ENCODE measurements at places on chromosomes 12 and 14.

DNA sequence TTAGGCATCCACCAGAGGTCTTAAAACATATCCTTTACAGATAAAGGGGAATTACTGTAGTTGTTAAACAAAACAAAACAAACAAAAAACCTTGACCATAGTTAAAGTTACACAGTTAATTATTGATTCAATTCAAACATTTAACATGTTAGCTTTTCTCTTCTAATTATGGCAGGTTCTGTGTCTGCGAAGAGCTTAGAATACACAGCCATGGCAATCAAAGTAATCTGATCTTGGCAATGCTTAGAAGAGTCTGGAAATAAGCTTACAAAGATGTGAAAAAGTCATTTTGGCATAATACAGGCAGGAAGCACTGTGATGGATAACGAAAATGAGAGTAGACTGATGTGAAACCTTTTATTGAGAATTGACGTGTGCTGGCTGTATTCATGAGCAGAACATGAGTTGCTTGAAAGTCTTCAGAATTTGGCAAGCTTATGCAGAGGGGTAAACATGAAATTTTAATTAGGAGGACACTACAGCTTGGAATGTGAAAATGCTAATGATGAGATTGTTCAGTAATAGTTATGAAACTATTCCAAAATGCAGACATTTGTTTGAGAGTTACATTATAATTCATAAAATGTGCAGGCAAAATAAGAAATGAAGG is 629.6 kb downstream of the FSCB start:
- DNase-seq: no peak
- H3K36me3 ChIP-seq: no peaks in the 10 kb centered on the region
- no peak overlapping the region for H3K4me3 ChIP-seq

GRCh38 chr14:39847194-39847593 is 415.0 kb upstream of the FBXO33 start:
- H3K27me3 ChIP-seq: no peaks in the 10 kb centered on the region
- peaks cover 6% of the 10 kb centered on the region for H3K4me1 ChIP-seq
- no peak overlapping the region for H3K27ac ChIP-seq
- H3K4me3 ChIP-seq: no peak overlapping the region
- no peak for DNase-seq
- H3K36me3 ChIP-seq: no peaks in the 10 kb centered on the region

DNA sequence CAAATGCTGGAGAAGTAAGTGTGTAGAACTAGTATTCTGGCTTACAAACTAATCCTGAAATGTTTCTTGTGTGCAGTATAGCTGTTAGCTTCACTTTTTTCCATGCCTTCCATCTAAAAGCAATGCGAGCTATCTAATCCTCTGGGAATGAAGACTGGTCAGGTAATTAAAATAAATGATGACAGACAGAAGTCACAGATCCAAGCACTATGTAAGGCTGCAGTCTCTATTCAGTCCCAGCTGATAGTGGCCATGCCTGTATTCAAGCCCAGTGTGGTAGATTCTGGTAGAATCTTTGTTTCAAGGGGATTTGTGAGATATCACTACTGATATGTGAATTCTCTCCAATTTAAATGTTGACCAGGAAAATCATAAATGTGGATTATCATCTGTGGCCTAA is 637.2 kb downstream of the TMTC2 start:
- H3K27ac ChIP-seq: no peak overlapping the region
- no peak for DNase-seq
- no peak overlapping the region for H3K4me3 ChIP-seq
- H3K4me1 ChIP-seq: peaks cover 5% of the 10 kb centered on the region
- no peaks in the 10 kb centered on the region for H3K27me3 ChIP-seq

DNA sequence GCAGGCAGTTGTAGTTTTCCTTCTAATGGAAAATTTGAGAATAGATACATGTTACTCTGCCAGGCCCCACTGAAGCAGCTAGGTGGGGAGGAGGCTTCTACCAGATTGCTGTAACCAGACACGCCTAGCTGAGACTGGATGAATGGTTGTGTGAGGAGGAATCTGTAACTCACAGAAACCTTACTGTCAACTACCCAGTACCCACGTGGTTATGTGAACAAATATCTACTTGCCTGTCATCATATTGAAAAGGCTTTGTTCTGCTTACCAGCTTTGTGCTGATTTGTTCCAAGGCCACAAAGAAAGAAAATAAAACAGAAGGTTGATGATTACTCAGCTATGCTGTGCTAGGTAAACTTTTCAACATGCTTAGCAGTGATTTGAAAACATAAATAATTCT is 167.2 kb downstream of the CAPZA3 start:
- H3K27ac ChIP-seq: no peak overlapping the region
- H3K27me3 ChIP-seq: peaks cover 7% of the 10 kb centered on the region
- no peak for DNase-seq
- no peaks in the 10 kb centered on the region for H3K4me1 ChIP-seq
- H3K4me3 ChIP-seq: no peak overlapping the region

- no peak overlapping the region for H3K4me3 ChIP-seq
- no peaks in the 10 kb centered on the region for H3K36me3 ChIP-seq
- peak; percentile 67 for DNase-seq
- H3K27ac ChIP-seq: no peak overlapping the region
- H3K4me1 ChIP-seq: peaks cover 42% of the 10 kb centered on the region
These were observed 49.2 kb downstream of the PSMA6 start for GRCh38 chr14:35341454-35341750.

GRCh38 chr14:50113381-50114035 is 2.9 kb downstream of the VCPKMT start:
- H3K4me3 ChIP-seq: peak overlapping the region; percentile 16
- H3K4me1 ChIP-seq: peaks cover 30% of the 10 kb centered on the region
- DNase-seq: no peak
- H3K27me3 ChIP-seq: no peaks in the 10 kb centered on the region
- peaks cover 53% of the 10 kb centered on the region for H3K36me3 ChIP-seq

DNA sequence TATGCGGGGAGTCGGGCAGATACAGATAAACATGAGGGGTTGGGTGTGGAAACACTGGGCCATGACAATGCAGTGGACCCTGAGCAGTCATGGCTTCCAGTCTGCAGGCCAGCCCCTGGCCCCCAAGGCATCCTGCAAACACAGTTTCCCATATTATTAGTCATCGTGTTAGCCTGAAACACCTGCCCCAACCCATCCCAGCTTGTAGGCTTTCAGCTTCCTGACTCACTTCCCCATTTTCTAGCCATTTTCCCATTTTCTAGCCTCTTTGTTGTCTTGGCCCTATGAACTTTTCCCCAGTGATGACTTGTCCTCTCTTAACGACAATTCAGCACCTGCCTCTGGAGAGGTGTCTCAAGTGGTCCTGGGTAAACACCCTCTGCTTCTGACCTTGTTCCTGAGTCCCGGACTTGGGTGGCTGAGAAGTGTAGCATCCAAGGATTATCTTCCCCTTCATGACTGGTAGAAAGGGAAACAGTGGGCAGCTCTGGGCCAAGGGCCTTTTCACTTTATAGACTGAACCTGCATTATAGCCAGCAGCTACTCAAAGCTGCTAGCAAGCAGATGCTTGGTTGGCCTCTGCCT is 4.3 kb upstream of the PGF start:
- H3K36me3 ChIP-seq: peaks cover 5% of the 10 kb centered on the region
- DNase-seq: no peak
- H3K4me1 ChIP-seq: peaks cover 70% of the 10 kb centered on the region
- H3K4me3 ChIP-seq: no peak overlapping the region
- H3K27me3 ChIP-seq: peaks cover 36% of the 10 kb centered on the region
- H3K27ac ChIP-seq: no peak overlapping the region

- peak; percentile 18 for DNase-seq
- no peak overlapping the region for H3K4me3 ChIP-seq
- H3K4me1 ChIP-seq: peaks cover 27% of the 10 kb centered on the region
These were observed 85.1 kb upstream of the WSCD2 start for GRCh38 chr12:108043750-108044533.

GRCh38 chr12:38898001-38898684 is 7.2 kb downstream of the CPNE8 start:
- peaks cover 30% of the 10 kb centered on the region for H3K4me1 ChIP-seq
- peaks cover 9% of the 10 kb centered on the region for H3K36me3 ChIP-seq
- no peak overlapping the region for H3K4me3 ChIP-seq
- no peak for DNase-seq
- H3K27me3 ChIP-seq: no peaks in the 10 kb centered on the region

DNA sequence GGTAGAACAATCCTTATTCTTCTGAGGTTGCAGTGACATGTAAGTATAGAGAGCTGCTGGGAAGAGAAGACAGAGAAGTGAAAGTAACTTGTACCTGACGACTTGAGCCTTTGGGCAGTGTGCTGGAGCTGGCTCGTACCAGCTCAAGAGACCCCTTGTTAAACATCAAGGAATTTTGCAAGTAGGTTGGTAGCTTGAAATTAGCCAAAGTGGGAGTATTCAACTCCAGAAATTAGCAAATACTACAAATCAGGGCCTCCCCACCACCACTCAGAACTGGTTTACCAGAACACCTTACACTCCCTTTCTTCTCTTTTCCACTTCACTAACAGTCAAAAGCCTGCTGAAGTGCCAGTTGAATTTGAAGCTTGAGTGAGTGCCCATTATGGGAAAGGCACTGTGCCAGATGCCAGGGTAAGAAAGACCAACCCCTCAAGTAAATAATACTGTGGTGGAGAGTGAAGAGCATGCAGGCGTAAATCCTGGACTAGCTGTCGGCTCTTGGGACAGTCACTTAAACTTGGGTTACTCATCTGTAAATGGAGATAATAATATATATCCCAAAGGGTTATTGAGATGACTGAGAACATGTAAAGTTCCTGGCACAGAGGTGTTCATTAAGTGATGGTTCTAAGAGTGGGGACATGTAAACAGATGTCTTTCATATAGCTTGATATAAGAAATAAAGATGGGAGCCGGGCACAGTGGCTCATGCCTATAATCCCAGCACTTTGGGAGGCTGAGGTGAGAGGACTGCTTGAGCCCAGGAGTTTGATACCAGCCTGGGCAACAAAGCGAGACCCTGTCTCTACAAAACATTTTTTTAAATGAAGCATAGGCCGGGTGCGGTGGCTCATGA is 27.0 kb upstream of the EID3 start:
- H3K4me1 ChIP-seq: peaks cover 10% of the 10 kb centered on the region
- no peak overlapping the region for H3K4me3 ChIP-seq
- H3K36me3 ChIP-seq: no peaks in the 10 kb centered on the region
- no peaks in the 10 kb centered on the region for H3K27me3 ChIP-seq
- no peak for DNase-seq

DNA sequence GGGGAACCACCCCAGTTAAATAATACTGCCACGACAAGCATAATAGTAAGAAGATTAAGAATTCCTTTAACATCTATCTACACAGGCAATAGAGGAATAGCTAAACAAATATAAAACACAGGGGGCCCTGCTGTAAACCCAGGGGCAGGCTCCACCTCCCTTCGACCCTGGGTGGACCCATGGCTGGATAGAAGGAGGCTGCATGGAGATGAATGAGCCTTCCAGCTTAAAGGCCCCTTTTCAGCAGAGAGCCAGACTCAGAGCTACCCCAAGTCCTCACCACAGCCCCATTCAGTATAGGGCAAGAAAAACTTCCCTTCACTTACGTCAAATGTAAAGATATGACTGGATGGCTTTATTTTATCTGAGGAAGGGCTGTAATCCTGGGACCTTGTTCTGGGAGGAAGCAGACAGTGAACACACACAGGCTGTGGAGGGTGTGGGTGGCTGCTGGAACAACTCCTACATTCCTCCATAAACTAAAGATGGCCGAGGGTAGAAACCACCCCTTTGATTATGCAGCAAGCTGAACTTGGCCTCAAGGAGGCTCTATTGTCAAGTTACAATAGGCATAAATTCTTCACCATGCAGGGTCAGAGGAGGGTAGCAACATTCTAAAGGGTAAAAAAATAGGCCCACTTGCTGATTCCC is 30.4 kb downstream of the NUAK1 start:
- H3K4me3 ChIP-seq: no peak overlapping the region
- H3K36me3 ChIP-seq: peaks cover 31% of the 10 kb centered on the region
- no peak for DNase-seq
- peaks cover 3% of the 10 kb centered on the region for H3K27me3 ChIP-seq

GRCh38 chr14:34944744-34945143 is 38.0 kb upstream of the SRP54 start:
- DNase-seq: no peak
- no peak overlapping the region for H3K4me3 ChIP-seq
- H3K4me1 ChIP-seq: no peaks in the 10 kb centered on the region
- no peak overlapping the region for H3K27ac ChIP-seq

DNA sequence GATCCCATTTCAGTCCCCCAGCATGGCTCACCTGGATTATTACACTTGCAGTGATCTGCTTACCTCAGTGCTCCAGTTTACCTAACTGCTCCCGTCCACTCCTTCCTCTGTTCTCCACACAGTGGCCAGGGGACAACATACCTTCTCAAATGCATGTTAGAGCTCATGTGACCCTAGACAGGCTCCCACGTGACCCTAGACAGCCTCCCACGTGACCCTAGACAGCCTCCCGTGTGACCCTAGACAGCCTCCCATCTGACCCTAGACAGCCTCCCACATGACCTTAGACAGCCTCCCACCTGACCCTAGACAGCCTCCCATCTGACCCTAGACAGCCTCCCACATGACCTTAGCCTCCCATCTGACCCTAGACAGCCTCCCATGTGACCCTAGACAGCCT is 226.0 kb upstream of the TMEM132C start:
- no peak overlapping the region for H3K4me3 ChIP-seq
- H3K4me1 ChIP-seq: peaks cover 7% of the 10 kb centered on the region
- no peak overlapping the region for H3K27ac ChIP-seq
- peaks cover 13% of the 10 kb centered on the region for H3K27me3 ChIP-seq
- DNase-seq: no peak

DNA sequence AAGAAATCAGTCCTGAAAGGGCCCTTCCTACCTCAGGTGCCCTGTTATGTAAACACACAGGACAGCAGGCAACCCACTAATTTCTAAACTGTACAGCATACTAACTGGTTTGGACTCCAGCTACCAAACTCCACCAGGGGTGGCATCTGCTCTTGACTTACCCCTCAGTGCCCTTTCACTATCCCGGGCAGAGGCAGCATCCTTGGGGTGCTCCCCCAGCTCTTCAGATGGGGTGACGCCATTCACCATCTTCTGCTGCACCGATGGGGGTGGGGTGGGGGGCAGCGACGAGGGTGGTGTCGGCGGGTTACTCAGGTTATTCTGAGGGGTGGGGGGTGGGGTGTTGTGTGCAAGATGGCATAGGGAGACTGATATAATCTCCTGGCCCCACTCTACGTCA is 11.5 kb upstream of the PRKAG1 start:
- DNase-seq: no peak
- H3K36me3 ChIP-seq: peaks cover 53% of the 10 kb centered on the region
- H3K27ac ChIP-seq: no peak overlapping the region
- no peaks in the 10 kb centered on the region for H3K27me3 ChIP-seq
- no peak overlapping the region for H3K4me3 ChIP-seq

GRCh38 chr12:112741106-112741505 is 50.4 kb upstream of the RPH3A start:
- no peak for DNase-seq
- H3K36me3 ChIP-seq: no peaks in the 10 kb centered on the region
- H3K4me1 ChIP-seq: no peaks in the 10 kb centered on the region
- peaks cover 11% of the 10 kb centered on the region for H3K27me3 ChIP-seq
- H3K27ac ChIP-seq: no peak overlapping the region

GRCh38 chr14:52692248-52692962 is 3.0 kb downstream of the ERO1A start:
- peak overlapping the region; percentile 37 for H3K4me3 ChIP-seq
- peaks cover 5% of the 10 kb centered on the region for H3K27me3 ChIP-seq
- H3K4me1 ChIP-seq: peaks cover 35% of the 10 kb centered on the region
- no peak for DNase-seq

All from nephron progenitor cell (in vitro differentiated cells).